ENCODE measurements at places on chromosomes 2 and 18.

DNA sequence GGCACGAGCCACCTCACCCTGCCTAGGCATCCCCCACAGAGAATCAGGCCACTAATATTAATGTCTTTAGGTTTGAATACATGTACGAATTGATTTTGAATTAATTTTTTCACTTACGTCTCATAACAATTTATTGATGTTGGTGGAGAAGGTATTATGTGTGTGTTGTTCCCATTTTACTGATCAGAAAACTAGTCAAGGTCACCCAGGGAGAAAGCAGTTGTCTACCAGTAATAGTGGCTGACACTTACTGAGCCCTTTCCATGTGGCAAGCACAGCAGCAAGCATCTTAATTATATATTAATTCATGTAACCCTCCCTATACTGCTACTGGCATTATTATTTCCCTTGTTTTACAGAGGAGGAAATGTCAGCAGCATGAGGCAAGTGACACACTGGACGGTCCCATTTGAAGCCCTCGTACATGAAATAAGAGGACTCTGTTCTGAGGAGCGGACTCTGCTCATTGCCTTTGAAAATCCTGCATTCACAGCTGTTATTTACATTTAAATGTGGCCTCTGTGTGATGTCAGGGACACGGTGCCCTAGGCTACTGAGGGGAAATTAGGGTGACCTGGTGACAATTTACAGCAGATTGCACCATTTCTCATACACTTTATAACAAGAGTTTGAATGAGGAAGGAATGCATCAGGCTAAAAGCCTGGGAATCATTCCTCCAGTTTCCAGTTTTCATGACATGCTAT lies 30.9 kb upstream of the KCNE4 start:
- no peak for DNase-seq

- DNase-seq: no peak
Observed at GRCh38 chr18:28588884-28589549, 412.1 kb upstream of the CDH2 start.

DNA sequence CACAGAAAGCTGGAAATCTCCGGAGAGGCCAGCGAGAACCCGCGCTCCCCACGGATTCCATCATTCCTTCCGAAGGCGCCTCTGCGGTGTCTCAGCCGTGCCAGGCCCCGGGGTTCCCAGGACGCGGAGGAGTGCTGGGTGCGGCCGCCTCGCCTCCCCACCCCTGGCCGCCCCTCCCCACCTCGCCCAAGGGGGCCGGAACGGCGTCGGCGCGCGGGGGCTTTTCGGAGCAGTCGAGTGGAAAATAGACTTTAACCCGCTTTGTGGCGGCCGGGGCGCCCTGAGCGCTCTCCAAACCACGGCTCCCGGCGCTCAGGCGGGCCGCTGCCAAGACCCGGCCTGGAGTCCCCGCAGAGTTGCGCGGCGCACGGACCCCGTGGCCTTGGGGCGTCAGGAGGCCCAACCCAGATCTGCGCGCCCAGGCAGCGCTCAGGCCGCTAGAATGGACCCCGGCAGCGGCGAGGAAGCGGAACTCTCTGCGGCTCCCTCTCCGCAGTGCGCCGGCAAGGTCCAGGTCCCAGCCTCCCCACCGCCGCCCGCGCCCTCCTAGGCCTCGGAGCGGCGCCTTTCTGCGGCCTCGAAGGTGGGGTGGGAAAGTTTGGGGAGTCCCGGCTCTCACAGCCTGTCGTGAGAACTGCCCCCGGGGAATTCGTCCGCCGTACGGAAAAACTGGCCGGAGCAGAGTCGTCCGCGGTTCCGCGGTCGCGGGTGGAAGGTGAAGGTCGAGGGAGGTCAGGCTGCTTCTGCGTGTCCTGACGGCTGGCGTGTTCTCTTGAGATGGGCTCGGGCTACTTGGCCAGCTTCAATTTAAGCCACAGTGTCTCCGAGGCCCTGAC lies 1.2 kb upstream of the EMX1 start:
- no peak for DNase-seq

- DNase-seq: no peak
Observed at GRCh38 chr2:61770298-61770697, 83.6 kb downstream of the FAM161A start.

DNA sequence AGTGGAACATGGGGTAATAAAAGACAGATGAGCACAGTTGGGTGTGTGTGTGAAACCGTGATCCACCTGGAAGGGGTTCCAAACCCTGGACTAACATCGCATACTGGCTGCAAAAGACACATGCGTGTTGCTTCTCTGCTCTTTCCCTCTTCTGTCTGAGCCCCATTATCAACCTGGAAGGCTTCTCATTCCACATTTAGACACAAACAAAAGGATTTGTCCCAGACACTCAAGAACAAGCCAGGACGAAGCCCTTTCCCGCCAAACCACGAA lies 7.0 kb upstream of the SP9 start:
- no peak for DNase-seq

GRCh38 chr18:75104483-75104882 lies 104.5 kb downstream of the PTGR3 start:
- DNase-seq: no peak

DNA sequence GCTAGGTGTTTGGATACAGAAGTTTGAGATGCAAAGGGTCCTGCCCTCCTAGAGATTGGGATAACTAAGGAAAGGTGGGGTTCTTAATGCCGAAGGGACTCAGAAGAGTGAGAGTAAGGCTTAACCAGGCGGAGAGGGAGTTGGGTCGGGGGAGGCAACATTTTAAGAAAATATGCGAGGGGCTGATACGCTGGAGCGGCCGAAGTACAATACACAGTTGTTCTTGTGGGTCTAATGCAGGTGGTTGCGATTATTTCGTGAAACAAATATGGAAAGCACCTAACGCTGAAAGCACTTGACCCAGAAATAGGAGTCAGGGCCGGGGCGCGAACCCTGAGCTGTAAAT lies 344 bp upstream of the MRPL33 start:
- DNase-seq: no peak

- no peak for DNase-seq
Observed at GRCh38 chr2:200600549-200601225, 14.9 kb downstream of the AOX1 start.

DNA sequence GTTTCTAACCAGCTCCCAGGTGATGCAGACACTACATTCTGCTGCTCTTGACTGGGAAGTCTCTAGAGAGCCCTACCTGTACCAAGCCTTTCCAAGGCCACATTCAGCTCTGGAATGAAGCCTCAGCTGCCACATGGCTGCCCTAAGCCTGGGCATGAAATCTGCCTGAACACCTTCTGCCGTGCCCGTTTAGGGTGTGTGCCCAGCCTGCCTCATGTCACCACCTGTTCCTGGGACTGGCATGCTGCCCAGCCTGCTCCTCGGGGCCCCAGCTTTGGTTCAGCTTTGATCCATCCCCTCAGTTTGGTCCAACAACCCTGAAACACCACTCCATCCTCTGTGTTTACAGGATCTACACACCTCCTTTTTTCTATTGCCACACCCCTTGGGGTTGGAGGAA lies 210.9 kb downstream of the L3MBTL4 start:
- DNase-seq: no peak

DNA sequence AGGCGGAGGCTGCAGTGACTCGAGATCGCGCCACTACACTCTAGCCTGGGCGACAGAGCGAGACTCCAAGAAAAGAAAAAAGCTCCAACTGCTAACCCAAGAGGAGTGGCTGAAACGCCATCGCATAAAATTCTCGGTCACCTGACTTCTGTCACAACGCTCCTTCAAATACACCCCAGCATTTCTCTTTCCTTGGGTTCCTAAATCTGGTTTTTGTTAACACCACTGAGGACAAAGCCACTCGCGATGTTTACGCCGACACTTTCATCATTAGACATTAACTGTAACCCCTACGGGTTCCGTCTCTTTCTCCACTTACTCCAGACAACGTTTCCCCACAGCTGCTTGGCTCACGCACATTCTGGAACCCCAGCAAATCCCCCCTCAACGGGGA lies 679 bp downstream of the CLK1 start:
- no peak for DNase-seq

- DNase-seq: no peak
Observed at GRCh38 chr2:26982102-26982742, 11.8 kb downstream of the MAPRE3 start.

GRCh38 chr2:231869704-231870103 lies 56.5 kb downstream of the NPPC start:
- DNase-seq: no peak

DNA sequence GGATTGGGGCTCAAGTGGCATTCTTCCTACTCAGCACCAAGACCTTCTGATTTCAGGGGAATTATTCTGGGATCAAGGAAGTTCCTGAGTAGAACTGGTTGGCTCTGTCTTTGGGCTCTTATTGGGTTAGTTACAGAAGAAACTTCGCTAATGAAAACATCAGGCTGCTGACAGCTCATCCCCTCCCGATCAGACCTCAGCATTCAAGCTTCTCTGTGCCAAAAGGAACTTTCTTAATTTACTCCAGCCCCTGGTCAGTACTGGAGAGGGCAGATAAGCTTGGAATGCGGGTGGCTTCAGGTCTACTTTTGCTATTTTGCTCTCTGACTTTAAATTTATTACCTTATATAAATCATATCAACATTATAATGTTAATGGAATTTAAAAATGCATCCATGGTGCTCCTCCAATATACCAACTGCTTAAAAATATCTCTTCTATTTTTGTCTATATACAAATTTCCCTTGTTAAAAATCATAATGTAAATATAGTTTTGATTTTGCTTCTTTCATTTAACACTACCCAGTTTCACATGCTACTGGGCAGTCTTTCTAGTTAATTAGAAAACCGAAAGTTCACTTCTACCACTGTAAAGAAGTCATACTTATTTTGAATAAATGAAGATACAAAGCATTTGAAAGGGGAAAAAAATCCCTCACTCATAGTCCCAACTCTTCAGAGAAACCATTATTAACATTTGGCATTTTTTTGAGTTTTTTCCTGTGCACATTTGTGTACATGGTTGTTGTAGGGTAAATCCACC lies 34.4 kb downstream of the PCARE start:
- no peak for DNase-seq

DNA sequence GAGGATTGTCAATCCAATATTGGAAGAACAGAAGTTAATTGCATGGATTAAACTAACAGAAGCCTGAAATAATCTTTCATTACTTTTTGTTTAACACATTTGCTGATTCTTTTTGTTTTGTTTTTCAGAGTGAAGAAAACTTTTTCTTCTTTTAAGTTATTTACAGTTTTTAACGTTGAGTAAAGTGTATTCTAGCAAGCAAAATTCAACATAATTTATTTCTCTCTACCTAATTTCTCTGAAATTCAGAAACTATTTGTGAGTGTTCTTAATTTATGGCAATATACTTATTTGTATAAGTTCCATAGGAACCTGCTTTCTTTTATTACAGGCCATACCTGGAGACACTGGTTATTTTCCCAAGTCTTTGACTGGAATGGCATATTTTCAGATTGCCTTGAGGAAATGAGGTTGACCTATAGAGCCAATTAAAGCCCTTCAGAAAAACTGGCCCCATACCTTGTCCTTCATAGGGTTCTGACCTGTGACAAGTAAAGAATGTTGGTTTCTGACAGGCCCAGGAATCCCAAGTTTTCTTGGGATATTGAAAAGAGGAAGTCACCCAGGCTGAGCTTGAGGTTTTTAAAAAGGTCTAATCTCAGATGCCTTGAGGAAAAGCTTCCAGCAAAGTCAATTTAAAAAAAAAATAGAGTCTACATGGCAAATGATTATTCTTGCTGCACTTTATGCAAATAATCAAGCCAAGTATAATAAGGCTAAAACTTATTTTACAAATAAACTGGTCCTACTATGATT lies 26.8 kb upstream of the LIPG start:
- no peak for DNase-seq

GRCh38 chr2:204514439-204514838 lies 30.8 kb upstream of the PARD3B start:
- DNase-seq: no peak

DNA sequence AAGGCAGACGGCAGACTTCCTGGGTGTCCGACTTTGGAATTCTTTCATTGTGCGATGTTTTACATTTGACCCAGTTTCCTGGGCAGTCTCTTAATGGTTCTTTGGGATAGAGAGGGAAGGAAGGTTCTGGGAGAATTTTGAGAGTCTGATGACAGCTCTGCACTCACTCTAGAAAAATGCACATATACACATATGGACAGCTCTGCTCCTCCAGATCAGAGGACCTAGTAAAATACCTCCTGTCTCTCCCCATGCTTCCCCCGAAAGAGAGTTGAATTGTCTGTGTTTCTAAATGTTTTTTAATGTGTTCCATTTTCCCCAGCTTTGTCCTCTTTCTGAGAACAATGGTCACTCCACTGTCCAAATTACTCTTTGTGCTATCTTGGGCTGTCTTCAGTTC lies 102.0 kb upstream of the CXCR4 start:
- no peak for DNase-seq

GRCh38 chr18:56021136-56021808 lies 433.3 kb upstream of the TCF4 start:
- DNase-seq: no peak

DNA sequence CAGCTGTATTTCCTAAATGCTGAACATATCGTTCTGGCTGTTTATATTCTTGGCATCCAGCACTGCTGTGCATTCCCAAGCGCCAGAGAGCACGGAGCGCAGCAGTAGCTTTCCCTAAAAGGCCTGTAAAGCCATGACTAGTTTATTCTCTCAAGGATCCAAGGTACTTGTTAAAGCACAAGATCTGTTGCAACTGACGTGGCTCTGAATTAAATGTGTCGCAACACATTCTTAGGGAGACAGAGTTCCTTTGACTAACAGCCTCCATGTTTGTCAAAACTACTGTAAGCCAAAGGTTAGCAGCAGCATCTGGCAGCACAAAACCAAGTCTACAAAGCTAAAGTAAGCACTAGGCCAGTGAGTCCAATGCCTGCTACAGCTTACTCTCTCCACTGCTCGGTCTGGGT lies 188.6 kb upstream of the FN1 start:
- no peak for DNase-seq

GRCh38 chr2:163673522-163673921 lies 62.3 kb downstream of the FIGN start:
- no peak for DNase-seq

GRCh38 chr2:215594766-215595165 lies 158.9 kb upstream of the FN1 start:
- DNase-seq: no peak

- no peak for DNase-seq
Observed at GRCh38 chr2:206343144-206343543, 68.7 kb downstream of the ZDBF2 start.

All from stimulated activated CD4-positive, alpha-beta T cell treated with anti-CD3 and anti-CD28 coated beads, TNF-alpha, amount 100 ng/mL, for 24 hours (primary cell).